ENCODE measurements at places on chromosomes 7 and 10.

GRCh38 chr10:95909561-95909960 is 1.8 kb downstream of the CC2D2B start:
- no peak for DNase-seq

- DNase-seq, result no peak
These were observed 14.9 kb downstream of the SMURF1 start for GRCh38 chr7:99129001-99129400.

DNA sequence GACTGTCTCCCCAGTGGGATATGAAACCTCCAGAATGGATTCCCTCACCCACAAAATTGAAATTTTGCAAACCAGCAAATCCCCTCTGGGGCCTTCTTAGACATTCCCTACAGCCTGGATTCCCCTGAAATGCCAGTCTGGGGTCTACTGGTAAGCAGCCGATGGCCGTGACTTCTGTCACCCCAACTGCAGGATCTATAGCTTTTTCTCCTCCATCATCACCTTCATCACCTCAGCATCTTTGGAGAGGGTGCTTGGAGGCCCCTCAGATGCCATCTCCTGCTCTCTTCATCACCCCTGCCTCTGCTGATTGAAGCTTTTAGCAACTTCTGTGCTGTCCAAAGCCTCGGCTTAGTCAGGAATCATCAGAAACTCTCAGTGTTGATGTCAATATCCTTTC is 2.6 kb upstream of the KCNMA1 start:
- no peak for DNase-seq

GRCh38 chr10:26485150-26485941 is 47.2 kb downstream of the APBB1IP start:
- no peak for DNase-seq

GRCh38 chr10:70306886-70307520 is 23.2 kb upstream of the NPFFR1 start:
- DNase-seq, result no peak

- peak; percentile 93 for DNase-seq
These were observed at the start of gene NKX2-3 for GRCh38 chr10:99532687-99533495. Gene NKX2-3 (plus strand): TSS chr10:99532942. CDS start chr10:99533132, 190 bp downstream.

- DNase-seq, result no peak
These were observed 179.5 kb downstream of the REEP3 start for GRCh38 chr10:63700631-63701156.

DNA sequence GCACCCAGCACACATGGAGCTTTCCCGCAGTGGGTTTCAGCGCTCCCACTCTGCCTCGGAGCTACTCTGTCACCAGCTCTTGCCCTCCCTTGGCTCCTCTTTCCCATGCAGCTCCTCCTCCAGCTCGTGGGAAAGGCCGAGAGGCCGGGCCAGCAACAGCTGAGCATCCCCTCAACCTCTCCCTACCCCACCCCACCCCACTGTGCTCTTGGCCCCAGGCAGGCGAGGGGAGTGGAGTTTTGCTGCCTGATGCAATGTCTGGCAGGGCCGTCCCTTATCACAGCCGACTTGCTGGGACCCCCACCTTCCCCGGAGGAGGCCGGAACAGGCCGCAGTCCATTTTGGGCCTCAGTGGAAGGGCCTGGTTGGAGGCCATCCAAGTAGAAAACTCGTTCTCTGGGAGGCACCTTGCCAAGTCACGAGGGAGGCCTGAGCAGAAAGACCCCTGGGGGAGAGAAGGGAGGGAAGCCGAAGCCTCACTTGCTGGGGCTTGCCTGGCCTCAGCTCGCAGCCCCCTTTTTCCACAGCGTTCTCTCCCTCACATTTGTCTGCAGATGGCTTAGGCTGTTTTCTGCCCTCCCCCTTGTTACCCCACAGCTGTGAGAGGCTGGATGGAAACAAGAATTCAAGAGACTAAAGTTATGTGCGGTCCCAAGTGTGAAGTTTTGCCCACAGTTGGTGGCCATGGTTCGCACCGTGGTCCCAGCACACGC is 35.3 kb downstream of the CHST3 start:
- peak; percentile 76 for DNase-seq

DNA sequence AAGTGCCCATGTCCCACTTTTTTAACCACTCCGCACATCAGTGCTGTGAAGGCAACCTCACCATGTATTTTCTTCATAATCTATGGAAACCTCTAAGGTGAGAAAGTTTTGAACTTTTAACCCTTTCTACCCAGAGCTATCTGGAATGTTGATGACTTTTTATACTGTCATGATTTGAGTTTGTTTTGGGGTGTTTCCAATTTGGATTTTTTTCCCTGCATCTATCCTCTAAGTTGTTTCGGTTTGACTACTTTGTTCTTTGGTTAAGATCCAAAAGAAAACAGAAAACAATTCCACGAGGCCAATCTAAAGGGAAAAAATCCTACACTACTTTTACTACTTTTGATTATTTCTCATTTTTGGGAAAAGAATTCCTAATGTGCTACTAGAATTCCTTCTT is 279.7 kb downstream of the USP6NL start:
- no peak for DNase-seq

GRCh38 chr10:77164616-77165311 is 472.8 kb downstream of the KCNMA1 start:
- DNase-seq, result no peak

GRCh38 chr7:137753575-137753947 is 93.2 kb downstream of the DGKI start:
- no peak for DNase-seq

- DNase-seq, result no peak
These were observed 901 bp upstream of the CCNY start for GRCh38 chr10:35335133-35336083.

GRCh38 chr7:128431221-128431620 is 21.4 kb upstream of the IMPDH1 start:
- peak; percentile 59 for DNase-seq

GRCh38 chr10:107064075-107064474 is 100.4 kb downstream of the SORCS1 start:
- DNase-seq, result no peak
